Stimulated activated CD4-positive, alpha-beta T cell treated with anti-CD3 and anti-CD28 coated beads, Interleukin-15, amount 100 ng/mL, for 24 hours (primary cell): ENCODE measurements at places on chromosomes 12 and 14.
A peak's percentile ranks its signal among the peaks of the same experiment; 100 is the strongest.

DNA sequence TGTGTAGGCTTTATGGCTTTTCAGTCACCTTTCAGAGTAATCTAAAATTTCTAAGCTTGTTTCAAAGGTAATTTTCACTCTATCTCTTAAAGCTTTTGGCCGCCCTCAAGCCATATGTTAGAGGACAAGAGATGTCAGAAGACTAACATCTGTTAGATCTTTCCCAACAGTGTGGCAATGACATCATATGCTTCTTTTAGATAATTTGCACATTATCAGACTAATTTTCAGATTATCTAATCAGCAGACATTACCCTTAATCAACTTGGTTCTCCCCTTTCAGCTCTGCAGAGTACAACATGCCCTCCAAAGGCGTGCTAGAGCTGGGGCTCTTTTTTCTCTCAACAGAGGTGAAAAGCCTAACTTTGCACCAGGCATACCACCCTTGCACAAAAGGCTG is 207.1 kb downstream of the DPF3 start:
- no peak for DNase-seq

GRCh38 chr12:91432089-91432488 is 249.5 kb upstream of the DCN start:
- no peak for DNase-seq

GRCh38 chr12:76998908-76999556 is 66.3 kb downstream of the E2F7 start:
- no peak for DNase-seq

DNA sequence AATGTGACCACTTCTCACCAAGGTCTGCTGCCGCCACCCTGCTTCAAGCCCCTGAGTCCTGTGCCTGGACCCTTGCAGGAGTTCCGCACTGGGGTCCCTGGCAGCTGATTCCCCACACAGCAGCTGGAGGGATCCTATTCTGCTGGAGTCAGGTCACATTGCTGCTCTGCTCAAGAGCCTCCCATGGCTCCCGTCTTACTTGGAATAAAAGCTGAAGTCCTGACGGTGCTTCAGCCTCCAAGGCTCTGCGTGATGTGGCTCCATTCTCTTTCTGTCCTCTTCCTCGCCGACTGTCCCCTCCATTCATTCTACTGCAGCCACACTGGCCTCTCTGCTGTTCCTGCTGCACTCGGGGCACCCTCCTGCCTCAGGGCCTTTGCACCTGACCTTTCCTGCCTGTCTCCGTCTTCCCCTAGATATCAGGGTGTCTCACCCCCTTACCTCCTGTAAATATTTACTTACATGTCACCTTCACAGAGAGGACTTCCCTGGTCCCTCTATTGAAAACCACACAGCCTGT is 7.6 kb upstream of the SDSL start:
- DNase-seq: no peak

DNA sequence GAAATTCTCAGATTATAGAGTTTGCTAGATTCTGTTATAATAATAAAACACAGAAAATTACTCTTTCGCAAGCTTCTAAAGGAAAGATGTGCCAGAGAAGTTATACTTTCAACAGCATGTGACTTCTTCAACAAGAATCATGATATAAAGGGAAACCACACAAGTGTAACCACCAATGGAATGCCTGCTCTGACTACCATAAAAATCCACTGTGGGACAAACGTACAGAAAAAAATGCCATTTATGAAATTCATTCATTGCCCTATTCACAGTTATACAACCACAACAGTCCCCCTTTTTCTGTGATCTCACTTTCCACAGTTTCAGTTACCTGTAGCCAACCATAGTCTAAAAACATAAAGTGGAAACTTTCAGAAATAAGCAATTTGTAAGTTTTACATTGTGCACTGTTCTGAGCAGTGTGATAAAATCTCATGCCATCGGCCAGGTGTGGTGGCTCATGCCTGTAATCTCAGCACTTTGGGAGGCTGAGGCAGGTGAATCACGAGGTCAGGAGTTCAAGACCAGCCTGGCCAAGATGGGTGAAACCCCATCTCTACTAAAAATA is 3.2 kb downstream of the CATSPERB start:
- DNase-seq: peak; percentile 7

GRCh38 chr12:88450136-88450535 is 130.1 kb downstream of the KITLG start:
- no peak for DNase-seq

DNA sequence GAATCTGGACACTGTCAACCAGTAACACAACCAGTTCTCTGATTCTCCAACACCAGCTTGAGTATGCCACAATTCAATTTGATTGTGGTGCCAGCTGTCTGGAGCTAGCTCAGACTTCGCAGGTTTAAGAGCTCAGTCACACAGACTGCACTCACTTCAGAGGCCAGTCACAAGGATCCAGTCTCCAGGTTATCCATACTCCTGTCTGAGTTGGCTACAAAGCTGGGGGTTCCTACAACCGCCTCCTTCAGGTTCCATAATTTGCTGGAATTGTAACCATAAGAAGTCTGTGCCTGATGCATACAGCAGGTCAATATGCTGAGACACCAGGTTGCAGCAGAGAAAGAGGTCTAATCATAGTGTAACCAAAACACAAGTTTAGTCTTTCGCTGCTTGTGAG is 70.5 kb upstream of the CPSF6 start:
- DNase-seq: no peak

- no peak for DNase-seq
Observed at GRCh38 chr12:82398879-82399278, 40.5 kb downstream of the METTL25 start.

- no peak for DNase-seq
Observed at GRCh38 chr14:100085462-100085861, 20.2 kb downstream of the EVL start.

DNA sequence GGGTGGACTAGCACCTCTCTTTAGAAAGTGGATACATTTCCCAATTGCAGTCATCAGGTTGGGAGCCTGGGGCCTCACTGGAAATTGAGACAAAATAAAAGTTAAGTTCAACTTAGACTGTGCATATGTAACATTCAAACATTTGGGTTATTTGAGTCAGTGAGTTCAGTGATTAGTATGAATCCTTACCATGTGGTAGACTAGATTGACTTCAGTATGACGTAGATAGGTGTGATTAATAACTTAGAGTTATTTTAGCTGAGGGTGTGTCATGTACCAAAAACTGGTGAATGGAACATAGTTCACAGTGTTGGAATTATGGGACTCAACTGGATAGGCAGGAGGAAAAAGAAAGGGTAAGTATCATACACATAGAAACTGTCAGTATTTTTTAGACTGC is 8.0 kb upstream of the SSTR1 start:
- DNase-seq: no peak

- DNase-seq: no peak
Observed at GRCh38 chr12:98893675-98894411, 248.8 kb downstream of the APAF1 start.
